ENCODE measurements at places on chromosomes 2 and 18.

DNA sequence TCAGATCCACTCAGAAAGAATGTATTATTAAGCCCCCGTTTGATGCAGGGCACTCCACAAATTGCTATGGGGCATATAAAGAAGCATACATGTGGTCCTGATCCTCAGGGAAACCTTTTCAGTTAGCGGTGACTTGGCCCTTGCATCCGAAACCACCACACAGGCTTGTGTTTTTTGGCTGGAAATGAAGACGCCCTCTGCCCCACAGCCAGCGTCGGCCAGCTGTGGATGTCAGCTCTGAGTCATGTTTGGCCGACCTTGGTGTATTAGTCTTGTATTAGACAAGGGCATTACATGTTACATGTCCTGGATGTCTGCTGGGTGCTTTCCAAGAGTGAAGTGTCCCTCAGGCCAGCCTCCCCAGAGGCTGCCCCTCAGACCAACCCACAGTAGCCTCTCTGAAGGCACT is 107.6 kb upstream of the MAP3K20 start:
- DNase-seq: peak; percentile 69

- DNase-seq: no peak
Observed at GRCh38 chr18:79809482-79810192, 11.9 kb downstream of the KCNG2 start.

GRCh38 chr18:12765126-12765525 is 62.3 kb downstream of the PSMG2 start:
- no peak for DNase-seq

GRCh38 chr2:231361701-231362554 is 33.6 kb upstream of the B3GNT7 start:
- no peak for DNase-seq

GRCh38 chr18:55376387-55376786 is 211.6 kb downstream of the TCF4 start:
- DNase-seq: no peak

GRCh38 chr2:62811972-62812371 is 106.5 kb downstream of the EHBP1 start:
- DNase-seq: no peak

DNA sequence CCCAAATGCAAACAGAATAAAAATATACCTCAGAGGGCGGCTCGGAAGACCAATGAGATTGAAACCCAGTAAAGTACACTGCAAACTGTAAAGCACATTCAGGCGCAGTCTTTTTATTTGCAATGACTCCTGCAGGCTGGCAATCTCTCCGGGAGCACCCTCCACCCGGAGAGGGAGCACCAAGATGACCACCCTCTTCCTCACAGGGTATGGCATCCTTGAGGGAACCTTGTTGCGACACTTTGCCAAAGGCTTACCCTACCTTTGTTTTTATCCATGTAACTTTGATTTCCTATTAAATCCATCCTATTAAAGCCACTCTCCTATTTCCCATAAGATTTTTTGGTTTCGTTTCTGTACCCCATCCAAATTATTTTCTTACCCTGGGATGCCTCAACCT is 16.2 kb downstream of the CHST10 start:
- no peak for DNase-seq

DNA sequence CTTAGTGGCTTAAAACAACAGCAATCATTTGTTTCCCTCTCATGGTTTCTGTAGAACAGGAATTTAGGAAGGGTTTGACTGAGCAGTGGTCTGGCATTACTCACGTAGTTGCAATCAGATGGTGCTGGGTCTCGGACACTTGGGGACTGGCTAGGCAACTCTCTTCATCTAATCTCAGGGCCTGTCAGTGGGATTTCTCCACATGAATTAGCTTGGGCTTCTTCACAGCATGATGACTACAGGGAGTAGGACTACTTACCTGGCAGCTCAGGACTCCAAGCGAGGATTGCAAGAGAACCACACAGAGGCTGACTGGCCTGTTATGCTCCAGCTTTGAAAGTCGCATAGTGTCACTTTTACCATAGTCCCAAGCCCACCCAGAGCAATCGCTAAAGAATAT is 125.1 kb downstream of the TTC27 start:
- no peak for DNase-seq

GRCh38 chr2:128841803-128842202 is 523.1 kb upstream of the HS6ST1 start:
- no peak for DNase-seq
